ENCODE measurements at places on chromosomes 7 and 10.

DNA sequence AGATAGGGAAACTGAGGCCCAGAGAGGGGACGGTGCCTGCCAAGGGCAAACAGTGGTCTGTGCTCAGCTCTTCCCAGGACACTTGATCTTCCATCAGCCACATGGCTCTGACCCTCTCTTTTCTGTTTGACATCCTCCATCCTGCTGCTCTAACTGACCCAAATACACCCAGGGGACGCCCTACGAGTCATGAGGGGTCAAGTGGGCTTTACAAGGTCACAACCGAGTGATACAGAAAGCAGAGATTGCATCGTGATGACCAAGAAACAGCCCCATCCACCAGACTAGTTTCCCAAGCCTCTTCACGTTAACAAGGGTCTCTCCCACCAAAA is 131.2 kb upstream of the UNC5B start:
- H3K27ac ChIP-seq = no peak overlapping the region
- H3K4me3 ChIP-seq = no peak overlapping the region
- no peaks in the 10 kb centered on the region for H3K36me3 ChIP-seq

DNA sequence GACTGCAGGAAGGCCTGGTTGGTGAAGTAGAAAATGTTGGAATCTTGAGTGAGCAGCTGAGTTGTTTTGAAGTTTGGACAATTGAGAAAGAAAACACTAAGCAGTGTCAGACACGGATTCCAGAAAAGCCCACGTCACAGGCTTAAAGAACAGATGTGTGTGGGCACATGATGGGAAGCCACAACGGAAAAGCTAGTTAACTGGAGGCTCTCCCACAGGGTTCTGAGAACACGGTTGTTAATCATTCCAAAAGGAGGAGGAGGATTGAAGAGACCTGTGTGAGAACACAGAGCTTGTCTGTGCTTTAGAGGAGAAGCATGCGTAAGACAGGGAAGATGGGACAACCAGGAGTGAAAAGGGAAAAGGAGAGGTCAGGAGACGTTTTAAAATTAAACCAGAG is 42.6 kb downstream of the SHH start:
- no peaks in the 10 kb centered on the region for H3K4me1 ChIP-seq
- no peak overlapping the region for H3K27ac ChIP-seq
- DNase-seq = no peak
- H3K36me3 ChIP-seq = peaks cover 3% of the 10 kb centered on the region

- H3K36me3 ChIP-seq = no peaks in the 10 kb centered on the region
- H3K4me1 ChIP-seq = peaks cover 4% of the 10 kb centered on the region
- H3K27me3 ChIP-seq = no peaks in the 10 kb centered on the region
- no peak for DNase-seq
Measured at GRCh38 chr7:41702635-41703371, at the start of gene INHBA. Gene INHBA (minus strand): TSS chr7:41703090. CDS start chr7:41700374, 2,716 bp downstream.

GRCh38 chr7:36084485-36085091 is 68.5 kb upstream of the EEPD1 start:
- H3K36me3 ChIP-seq = no peaks in the 10 kb centered on the region
- H3K27me3 ChIP-seq = no peaks in the 10 kb centered on the region
- 0 out of 2 replicates have a peak, but pooled peaks cover 1% of the 10 kb centered on the region for H3K4me1 ChIP-seq
- no peak overlapping the region for H3K4me3 ChIP-seq

GRCh38 chr7:2494191-2495130 is 18.3 kb upstream of the GRIFIN start:
- no peak for DNase-seq
- H3K36me3 ChIP-seq = no peaks in the 10 kb centered on the region
- H3K4me1 ChIP-seq = peaks cover 10% of the 10 kb centered on the region
- H3K27me3 ChIP-seq = no peaks in the 10 kb centered on the region
- H3K4me3 ChIP-seq = no peak overlapping the region

DNA sequence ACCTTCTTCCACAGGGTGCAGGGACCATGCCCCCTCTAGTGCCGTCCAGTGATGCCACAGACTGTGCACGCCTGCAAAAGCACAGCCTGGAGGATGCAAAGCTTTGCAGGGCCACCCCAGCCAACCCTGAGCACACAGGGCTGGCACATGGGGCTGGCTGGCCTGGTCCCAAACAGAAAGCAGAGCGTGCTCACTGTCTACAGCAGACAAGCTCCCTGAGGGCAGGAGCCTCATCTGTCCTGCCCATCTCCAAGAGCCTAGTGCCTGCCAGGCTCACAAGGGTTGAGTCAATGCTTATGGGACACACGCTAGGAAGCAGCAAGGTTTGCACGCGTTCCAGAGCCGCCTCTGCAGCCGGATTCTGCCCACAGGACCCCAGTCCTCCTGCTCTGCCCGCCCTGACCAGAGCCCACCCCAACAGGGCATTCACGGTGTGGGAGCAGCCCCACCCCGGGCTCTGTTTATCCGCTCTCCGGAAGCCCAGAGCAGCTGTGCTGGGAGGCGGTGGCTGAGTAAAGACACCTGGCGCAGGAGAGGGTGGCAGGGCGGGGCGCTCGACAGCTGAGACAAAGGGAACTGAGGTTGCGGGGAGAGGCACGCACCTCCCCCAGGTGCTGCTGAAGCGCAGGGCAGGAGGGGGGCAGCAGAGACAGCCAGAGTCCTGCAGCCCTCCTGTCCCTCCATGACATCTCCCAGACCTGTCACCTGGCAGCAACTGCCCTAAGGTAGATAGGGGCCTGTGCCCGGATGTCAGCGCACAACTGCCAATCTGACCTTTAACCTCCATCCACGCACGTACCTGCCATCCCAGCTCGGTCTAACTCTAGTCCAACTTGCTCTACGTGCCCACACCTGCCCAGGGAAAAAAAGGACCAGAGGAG is 4.3 kb downstream of the KCNH2 start:
- no peak for DNase-seq
- H3K36me3 ChIP-seq = no peaks in the 10 kb centered on the region
- H3K27me3 ChIP-seq = peaks cover 4% of the 10 kb centered on the region
- H3K27ac ChIP-seq = no peak overlapping the region
- peak overlapping the region; percentile 2 for H3K4me3 ChIP-seq
- H3K4me1 ChIP-seq = peaks cover 18% of the 10 kb centered on the region

- peak overlapping the region; percentile 56 for H3K4me3 ChIP-seq
- H3K27ac ChIP-seq = peak overlapping the region; percentile 53
- DNase-seq = no peak
- H3K36me3 ChIP-seq = no peaks in the 10 kb centered on the region
- H3K4me1 ChIP-seq = peaks cover 3% of the 10 kb centered on the region
Measured at GRCh38 chr10:50624866-50625501, 1.2 kb upstream of the SGMS1 start.

GRCh38 chr10:72062832-72063702 is 25.3 kb downstream of the SPOCK2 start:
- no peaks in the 10 kb centered on the region for H3K27me3 ChIP-seq
- no peak for DNase-seq
- H3K4me1 ChIP-seq = peaks cover 2% of the 10 kb centered on the region
- no peaks in the 10 kb centered on the region for H3K36me3 ChIP-seq
- H3K27ac ChIP-seq = no peak overlapping the region

DNA sequence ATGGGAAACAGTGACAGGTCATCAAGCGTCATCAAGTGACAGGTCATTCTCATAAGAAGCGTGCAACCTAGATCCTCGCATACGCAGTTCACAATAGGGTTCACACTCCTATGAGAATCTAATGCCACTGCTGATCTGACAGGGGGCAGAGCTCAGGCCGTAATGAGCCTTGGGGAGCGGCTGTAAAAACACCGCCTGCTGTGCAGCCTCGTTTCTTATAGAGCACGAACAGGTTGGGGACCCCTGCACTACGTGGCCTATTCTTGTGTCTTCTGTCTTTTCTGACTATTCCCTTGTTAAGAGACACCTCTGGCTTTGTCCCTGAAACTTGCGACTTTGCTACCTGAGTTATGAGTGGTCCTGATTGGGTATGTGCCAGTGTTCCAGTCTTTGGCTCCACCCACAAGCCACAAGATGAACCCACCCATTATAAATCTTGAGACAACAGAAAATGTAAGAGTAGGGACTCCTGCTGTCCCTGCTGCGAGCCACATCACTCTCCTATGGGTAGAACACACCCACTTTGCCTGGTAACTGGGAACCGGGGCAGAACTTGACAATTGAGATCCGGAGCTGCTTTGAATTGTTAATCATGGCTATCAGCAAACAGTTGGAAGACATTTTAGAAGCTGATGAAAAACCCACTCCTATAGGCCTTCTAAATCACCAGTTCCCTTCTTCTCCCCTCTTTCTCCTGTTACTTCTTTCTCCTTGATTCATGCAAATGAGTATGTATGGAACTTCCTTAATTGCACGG is 55.8 kb upstream of the EXOC4 start:
- H3K27ac ChIP-seq = peak overlapping the region; percentile 57
- peaks cover 8% of the 10 kb centered on the region for H3K4me1 ChIP-seq
- peak; percentile 84 for DNase-seq
- no peaks in the 10 kb centered on the region for H3K36me3 ChIP-seq
- H3K4me3 ChIP-seq = no peak overlapping the region

DNA sequence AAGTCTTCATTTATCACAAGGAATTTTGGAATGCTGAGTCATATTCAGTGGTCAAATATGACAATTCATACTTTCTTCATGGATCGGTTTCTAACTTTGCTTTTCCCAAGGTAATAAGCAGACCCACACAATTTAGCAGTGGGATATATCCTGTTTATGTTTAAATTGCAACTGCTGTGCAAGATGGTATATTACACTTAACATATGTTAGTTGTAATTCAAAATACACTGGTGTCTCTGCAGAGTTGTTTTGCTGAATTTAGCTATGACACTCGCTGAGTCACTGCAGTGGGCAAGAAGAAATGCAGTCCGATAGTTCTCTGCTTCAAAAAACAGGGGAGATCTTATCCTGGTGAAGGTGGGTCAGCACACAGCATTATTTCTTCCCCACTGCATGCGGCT is 194.8 kb upstream of the PTN start:
- no peak for DNase-seq
- no peak overlapping the region for H3K27ac ChIP-seq
- no peaks in the 10 kb centered on the region for H3K27me3 ChIP-seq
- H3K4me3 ChIP-seq = no peak overlapping the region
- H3K36me3 ChIP-seq = no peaks in the 10 kb centered on the region

DNA sequence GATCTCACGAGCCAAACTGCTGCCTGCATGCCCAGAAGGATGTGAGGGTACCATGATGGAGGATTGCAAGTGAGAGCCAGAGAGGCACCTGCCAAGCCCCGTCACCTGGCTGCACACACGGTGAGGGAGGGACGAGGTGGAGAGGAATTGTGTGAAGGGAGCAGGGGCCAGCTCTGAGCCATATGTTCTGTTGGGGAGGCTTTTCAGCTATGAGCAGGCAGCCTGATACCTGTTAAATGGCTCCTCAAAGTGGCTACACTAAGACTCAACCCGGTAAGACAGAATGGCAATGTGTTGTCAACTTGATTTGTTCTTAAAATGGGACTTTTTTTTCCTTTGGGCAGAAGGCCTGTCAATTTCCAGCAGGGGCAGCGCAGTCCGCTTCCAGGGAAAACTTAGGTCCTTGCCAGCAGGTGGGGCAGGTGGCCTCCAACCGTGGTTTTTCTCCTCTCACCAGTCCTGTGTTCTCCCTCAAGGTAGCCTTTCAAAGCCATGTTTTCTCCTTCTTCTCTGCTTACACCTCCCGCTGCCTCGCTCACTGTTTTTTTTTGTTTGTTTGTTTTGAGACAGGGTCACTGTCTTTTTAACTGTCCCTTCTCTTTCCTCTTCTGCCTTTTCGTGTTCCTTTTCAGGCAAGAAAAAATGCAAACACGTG is 57.7 kb upstream of the ZNRF2 start:
- H3K36me3 ChIP-seq = no peaks in the 10 kb centered on the region
- H3K4me1 ChIP-seq = no peaks in the 10 kb centered on the region
- H3K27ac ChIP-seq = no peak overlapping the region
- H3K27me3 ChIP-seq = no peaks in the 10 kb centered on the region
- H3K4me3 ChIP-seq = no peak overlapping the region
- DNase-seq = peak; percentile 29
